NCI-H1105 (cell line): ENCODE measurements at places on chromosomes 12 and 14.

DNA sequence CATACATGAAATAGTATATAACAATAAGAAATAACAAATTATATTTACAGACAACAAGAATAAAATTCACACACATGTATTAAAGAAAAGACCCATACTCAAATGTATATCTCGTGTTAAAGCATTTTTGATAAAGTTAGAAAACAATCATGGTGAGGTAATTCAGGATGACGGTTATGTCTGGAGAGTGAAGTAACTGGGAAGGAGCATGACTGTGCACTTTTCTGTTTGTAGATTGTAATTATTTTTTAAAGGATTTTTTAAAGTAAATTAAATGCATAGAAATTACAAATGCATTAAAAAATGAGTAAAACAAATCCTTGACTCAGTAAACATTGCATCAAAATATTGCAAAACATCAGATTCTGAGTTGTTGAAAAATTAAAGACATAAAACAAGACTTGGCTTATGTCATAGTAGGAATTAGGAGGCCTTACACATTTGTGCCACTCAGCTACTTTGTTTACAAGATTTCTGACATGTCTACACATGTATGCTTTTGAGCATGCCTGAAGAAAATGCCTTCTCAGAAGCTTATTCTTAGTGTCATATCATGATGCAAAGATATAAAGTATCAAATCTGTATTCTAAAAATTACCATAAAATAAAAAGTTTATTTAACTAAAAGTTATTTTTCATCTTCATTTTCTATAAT is 1325.1 kb downstream of the SLC16A7 start:
- DNase-seq, result no peak

DNA sequence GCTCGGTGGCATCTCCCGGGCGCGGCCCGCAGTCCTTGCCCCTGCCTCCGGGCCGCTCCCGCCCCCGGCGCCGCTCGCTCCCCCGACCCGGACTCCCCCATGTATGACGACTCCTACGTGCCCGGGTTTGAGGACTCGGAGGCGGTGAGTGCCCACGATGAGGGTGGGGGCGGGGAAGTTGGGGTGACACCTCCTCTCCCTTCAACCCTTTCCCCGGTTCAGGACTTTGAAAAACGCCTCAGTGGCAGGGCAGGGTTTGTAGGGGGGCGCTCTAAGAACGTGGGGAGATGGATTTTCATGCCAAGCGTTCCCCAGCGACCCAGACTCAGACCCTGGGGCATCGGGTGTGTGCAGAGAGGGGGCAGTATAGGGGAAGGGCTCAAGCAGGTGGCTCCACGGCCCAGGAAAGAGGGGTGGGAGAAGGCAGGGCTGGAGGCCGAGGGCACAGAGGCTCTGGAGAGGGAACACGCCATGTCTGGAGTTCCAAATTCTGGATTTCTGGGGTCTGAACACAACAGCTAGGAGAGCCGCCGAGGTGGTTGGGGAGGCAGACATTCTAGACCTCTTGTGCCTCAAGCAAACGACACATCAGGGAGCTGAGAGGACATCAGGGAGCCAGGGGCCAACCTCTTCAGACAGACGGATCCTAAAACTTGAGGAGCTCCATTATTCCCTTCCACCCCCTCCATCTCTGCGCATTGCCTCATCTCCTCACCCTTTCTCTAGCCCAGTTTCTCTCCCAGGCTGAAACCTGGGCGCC is 715 bp downstream of the CACNB3 start:
- DNase-seq, result no peak

- DNase-seq, result no peak
Observed at GRCh38 chr12:38144601-38145436, 171.8 kb upstream of the ALG10B start.

GRCh38 chr12:63124778-63125177 is 26.2 kb downstream of the AVPR1A start:
- DNase-seq, result no peak

DNA sequence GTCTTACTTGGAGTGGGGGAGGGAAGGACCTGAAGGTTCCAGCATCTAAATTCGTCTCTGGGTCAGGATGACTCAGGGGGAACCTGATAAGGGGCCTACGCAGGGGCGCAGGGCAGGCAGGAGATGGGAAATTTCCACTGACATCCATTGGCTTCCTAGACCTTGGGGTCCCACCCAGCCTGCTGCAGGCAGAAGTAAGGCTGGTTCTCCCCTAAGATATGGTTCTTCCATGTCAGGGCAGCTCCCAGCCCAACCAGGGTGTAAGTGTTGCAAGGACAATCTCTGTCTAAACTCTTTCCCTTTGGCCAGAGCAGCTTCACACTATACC is 2.1 kb upstream of the NDRG2 start:
- DNase-seq, result no peak

DNA sequence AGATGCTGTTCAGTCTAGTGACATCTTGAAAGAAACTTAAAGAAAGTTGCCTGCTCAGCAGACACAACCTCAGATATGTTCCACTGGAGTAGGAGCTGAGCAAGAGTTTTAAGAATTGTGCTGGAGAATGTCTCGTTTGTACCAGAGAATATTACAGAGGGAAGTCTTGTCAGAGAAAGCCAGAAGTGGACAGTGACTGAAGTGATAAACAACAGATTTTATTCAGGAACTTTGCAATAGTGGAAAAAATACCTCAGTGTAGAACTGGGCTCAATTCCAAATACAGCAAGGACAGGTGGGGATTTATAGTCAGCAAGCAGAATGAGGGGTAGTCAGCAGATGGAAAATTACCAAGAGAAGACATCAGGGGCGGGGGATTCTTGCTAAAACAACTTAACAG is 18.6 kb downstream of the ZDHHC17 start:
- DNase-seq, result no peak

GRCh38 chr12:122963941-122964265 is 2.4 kb downstream of the ABCB9 start:
- peak; percentile 58 for DNase-seq

- DNase-seq, result no peak
Observed at GRCh38 chr12:21718403-21718802, 56.1 kb downstream of the KCNJ8 start.

GRCh38 chr12:31222620-31223222 is 103.2 kb downstream of the SINHCAF start:
- no peak for DNase-seq

- peak; percentile 70 for DNase-seq
Observed at GRCh38 chr14:56491299-56492285, 88.0 kb upstream of the TMEM260 start.

- DNase-seq, result no peak
Observed at GRCh38 chr14:78440356-78440894, 270.3 kb downstream of the NRXN3 start.

DNA sequence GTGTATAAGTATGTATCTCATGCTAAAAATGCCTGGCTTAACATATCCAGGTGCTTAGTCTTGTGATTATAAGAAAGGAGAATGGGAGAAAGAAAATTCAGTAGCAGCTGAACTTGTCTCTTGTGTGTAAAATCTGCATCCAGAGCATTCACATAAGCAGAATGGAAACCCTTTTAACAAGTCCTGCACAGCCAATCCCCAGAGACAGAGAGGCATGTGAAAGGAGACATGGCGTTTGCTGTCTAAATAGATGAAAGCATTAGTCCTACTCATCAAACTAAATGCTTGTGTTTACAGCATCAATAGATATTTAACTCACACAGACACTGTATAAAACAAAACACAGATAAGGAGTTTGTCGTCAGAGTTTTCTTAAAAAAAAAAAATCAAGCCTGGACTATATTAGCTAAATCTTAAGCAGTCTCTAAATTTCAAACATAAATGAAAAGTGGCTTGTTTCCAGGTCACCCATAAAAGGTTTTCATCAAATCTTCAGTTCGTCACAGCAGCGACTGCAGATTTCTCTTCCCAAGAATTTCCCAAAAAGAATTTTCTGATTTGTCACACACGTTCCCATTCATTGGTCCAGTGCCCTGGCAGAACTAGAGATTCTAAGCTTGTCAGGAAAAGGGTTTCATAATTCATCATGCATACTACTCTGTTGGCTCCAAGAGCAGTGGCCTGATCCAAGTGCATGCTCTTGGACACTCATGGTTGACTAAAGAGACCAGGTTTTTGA is 249.2 kb downstream of the BTG1 start:
- DNase-seq, result no peak

DNA sequence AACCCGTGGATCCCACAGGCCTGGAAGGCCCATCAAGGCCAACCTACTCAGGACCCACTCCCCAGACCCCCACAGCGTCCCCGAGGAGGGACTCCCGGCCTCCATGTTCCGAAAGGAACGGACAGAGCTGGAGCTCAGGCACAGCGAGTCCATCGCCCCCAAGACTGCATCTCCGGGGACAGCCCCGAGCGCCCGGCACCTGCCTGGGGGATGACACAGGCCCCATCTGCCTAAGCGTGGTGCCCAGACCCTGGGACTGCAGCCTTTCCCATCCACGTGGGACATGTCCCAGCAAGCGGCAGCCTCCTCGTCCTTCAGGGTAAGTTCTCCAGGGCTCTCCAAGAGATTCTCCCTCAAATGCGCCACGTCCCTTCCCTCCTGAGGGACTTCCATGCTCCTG is 12.1 kb upstream of the DIO3 start:
- no peak for DNase-seq

DNA sequence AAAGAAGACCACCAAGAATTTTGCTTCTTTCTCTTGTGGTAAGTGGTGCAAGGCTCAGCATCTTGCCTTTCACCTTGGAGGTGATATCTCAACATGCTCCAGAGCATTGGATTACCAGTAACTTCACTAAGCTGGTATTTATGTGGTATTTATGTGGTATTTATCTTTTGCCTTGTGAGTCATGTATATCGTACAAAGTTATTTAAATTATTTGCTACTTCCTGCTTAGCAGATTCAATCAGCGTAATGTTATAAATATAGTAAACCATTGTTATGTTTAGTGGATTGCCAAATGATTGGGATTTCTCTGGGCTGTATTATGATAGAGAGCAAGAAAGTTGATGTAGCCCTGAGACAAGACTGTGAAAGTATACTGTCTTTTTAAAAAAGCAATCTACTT is 366.4 kb downstream of the IPO8 start:
- DNase-seq, result no peak

DNA sequence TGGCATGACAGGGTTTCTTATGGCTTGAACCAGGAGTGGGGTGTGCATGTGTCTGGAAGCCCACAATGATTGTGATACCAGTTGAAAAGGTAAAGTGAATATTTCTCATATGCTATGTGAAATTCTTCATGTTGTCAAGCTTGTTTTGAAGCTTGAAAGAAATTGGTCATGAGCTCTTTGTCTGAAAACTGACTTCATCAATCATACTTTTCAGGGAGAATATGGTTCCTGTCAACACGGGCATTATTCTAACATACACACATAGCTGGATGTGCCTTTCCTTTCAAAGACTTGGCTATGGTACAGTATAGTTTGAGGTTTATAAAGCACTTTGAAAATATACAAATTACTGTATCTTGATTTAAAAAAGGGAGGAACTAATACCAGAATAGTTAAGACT is 158.8 kb downstream of the KCNH5 start:
- DNase-seq, result no peak

GRCh38 chr12:51934080-51934479 is 17.4 kb upstream of the ACVR1B start:
- DNase-seq, result no peak

- no peak for DNase-seq
Observed at GRCh38 chr12:969821-970220, 20.3 kb upstream of the RAD52 start.

DNA sequence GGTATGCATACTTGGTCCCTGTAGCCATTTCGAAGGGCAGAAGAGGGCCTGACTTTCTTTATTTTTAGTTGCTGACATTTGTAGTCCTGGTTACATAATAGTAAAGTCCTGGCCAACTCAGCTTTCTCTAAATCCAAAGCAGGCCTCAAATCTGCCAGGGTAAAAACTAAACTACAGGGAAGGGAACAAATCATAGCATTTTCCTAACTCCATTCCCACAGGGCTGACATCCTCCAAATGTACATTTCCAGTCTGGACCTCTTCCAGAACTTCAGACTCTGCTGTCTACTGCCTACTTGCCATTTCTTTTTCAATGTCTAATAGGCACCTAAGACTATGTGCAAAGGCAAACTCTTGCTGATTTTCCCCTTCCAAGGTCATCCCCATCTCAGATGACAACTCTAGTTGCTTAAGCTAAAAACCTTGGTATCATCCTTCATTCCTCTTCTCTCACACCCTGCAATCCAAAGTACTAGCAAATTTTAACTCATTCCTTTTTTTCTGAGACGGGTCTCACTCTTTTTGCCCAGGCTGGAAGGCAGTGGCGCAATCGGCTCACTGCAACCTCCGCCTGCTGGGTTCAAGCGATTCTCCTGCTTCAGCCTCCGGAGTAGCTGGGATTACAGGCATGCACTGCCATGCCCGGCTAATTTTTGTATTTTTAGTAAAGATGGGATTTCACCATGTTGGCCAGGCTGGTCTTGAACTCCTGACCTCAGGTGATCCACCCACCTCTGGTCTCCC is 2.0 kb downstream of the DDIT3 start:
- DNase-seq, result no peak

- no peak for DNase-seq
Observed at GRCh38 chr12:123083661-123084571, 67.0 kb downstream of the PITPNM2 start.

DNA sequence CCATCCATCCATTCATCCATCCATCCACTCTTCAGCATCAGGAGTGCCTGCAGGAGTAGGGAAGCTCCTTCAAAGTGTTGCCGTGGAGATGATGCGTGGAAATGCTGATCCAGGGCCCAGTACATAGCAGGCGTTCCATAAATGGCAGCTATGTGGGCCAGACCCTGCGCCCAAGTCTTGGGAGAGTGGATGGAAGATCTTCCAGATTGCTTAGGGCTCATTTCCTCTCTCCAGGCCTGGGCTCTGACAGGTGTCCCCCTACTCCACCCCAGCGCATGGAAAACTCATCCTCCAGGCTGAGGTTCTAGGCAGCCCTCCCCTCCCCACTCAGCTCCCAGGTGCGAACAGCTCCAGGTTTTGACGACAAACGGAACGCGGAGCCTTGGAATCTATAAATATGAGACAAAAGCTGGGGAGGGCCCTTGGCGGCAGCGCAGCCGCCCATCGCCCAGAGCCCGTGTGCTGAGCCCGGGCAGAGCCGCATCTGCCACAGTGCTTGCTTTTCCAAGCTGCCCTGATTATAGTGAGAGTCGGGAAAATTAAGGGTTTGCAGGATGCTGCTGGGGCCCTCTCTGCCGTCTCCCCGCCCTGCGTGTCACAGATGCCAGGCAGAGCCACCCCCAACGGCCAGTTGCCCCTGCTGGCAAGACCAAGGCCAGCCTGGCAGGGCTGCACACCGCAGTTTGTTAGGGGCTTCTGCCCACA is 1.6 kb downstream of the BEGAIN start:
- no peak for DNase-seq

DNA sequence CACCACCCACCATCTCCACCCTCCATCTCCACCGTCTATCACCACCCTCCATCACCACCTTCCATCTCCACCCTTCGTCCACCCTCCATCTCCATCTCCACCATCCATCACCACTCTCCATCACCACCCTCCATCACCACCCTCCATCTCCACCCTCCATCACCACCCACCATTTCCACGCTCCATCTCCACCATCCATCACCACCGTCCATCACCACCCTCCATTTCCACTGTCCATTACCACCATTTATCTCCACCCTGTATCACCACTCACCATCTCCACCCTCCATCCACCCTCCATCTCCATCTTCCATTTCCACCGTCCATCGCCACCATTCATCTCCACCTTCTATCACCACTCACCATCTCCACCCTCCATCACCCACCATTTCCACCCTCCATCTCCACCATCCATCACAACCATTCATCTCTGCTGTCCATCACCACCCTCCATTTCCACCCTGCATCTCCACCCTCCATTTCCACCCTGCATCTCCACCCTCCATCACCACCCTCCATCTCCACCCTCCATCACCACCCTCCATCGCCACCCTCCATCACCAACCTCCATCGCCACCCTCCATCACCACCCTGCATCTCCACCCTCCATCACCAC is 6.1 kb upstream of the CEP170B start:
- DNase-seq, result no peak

GRCh38 chr12:28189784-28190320 is 404 bp upstream of the CCDC91 start:
- no peak for DNase-seq
